ENCODE measurements at places on chromosomes 3 and 15. TPM values are rescaled to one million over a fixed set of nuclear protein-coding genes. Genes with fewer than 3 reads are reported as not detected.

The CLDN16 gene
- total RNA-seq: not detected

The IFT122 gene
- total RNA-seq: 36.6 TPM

The OR5K2 gene
- not detected for total RNA-seq

The VILL gene
- total RNA-seq: 6.9 TPM

The TIMP4 gene
- 0.40 TPM for total RNA-seq

The P2RY14 gene
- not detected for total RNA-seq

The SLC25A36 gene
- total RNA-seq: 37.4 TPM

The ABHD2 gene
- 62.2 TPM for total RNA-seq

DNA sequence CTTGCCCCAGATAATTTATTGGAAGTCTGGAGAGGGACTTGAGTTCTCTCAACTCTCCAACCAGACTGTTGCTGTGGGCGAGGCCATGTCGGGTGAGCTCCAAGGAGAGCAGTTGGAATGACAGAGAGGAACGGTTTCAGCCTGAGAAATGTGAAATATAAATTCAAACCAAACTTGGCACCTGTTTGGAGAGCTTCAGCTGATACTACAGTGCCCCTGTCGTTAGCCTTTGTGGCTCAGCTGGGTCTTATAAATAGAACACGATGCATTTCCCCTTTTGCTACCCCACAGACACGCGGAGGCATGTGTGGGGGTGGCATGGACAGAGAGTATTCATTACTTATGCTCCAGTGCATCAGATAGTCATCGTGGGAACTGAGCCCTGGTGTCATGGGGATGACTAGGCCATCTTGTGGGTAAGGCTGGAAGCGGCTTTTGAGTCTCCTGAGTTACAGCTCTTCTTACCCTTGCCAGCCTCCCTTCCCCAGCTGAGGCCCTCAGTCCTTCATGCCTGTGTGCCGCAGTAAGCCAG is 15.6 kb downstream of the SMAD3 start:
- H3K4me1 ChIP-seq: peaks cover 81% of the 10 kb centered on the region
- H3K27me3 ChIP-seq: no peaks in the 10 kb centered on the region
- peaks cover 4% of the 10 kb centered on the region for H3K36me3 ChIP-seq
- DNase-seq: peak; percentile 32
- peak overlapping the region; percentile 22 for H3K27ac ChIP-seq
- H3K4me3 ChIP-seq: no peak overlapping the region

- H3K27me3 ChIP-seq: no peaks in the 10 kb centered on the region
- H3K4me3 ChIP-seq: no peak overlapping the region
- H3K4me1 ChIP-seq: peaks cover 49% of the 10 kb centered on the region
- DNase-seq: peak; percentile 69
- H3K36me3 ChIP-seq: no peaks in the 10 kb centered on the region
Observed at GRCh38 chr3:195259154-195259474, 11.8 kb downstream of the XXYLT1 start.

DNA sequence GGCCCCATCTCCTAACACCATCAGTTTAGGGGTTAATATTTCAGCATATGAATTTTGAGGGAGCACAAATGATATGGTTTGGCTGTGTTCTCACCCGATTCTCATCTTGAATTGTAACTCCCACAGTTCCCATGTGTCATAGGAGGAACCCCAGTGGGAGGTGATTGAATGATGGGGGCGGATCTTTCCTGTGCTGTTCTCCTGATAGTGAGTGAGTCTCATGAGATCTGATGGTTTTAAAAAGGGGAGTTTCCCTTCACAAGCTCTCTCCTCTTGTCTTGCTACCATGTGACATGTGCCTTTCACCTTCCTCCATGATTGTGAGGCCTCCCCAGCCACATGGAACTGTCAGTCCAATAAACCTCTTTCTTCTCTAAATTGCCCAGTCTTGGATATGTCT is 73.8 kb upstream of the TJP1 start:
- no peak overlapping the region for H3K4me3 ChIP-seq
- no peak for DNase-seq
- H3K36me3 ChIP-seq: no peaks in the 10 kb centered on the region
- H3K27ac ChIP-seq: no peak overlapping the region
- no peaks in the 10 kb centered on the region for H3K4me1 ChIP-seq

GRCh38 chr15:48411971-48412591 is 80.9 kb downstream of the DUT start:
- H3K27me3 ChIP-seq: no peaks in the 10 kb centered on the region
- no peak overlapping the region for H3K4me3 ChIP-seq
- H3K36me3 ChIP-seq: peaks cover 2% of the 10 kb centered on the region
- H3K27ac ChIP-seq: no peak overlapping the region
- H3K4me1 ChIP-seq: peaks cover 6% of the 10 kb centered on the region
- peak; percentile 26 for DNase-seq

DNA sequence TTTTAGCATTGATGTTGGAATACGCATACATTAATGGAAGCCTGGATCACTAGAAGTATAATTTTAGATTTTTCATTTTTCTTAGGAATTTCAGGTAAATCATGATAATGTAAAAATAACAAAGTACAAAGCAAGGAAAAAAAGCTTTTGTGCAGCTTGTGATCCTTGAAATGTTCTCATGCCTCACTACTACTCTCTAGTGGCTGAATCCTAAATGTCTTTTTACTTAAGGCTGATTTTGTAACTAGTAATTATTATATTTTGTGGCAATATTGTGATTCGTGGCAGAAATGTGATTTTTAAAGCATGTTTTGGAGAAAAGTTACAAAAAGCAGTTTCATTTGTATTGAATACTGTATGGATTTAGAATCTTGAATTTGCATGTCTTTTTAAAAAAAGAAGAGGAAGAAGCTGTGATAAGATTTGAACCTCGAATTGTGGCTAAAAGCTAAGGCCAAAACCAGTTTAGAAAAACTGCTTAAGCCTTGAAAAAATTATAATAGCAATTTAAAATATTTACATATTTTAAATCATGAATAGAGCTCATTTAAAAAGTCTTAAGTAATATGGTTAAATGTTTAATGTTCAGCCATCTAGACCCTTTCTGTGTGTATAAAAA is 39.0 kb downstream of the U2SURP start:
- H3K27ac ChIP-seq: no peak overlapping the region
- peak; percentile 37 for DNase-seq
- H3K4me3 ChIP-seq: no peak overlapping the region
- H3K36me3 ChIP-seq: peaks cover 28% of the 10 kb centered on the region
- H3K27me3 ChIP-seq: no peaks in the 10 kb centered on the region
- H3K4me1 ChIP-seq: no peaks in the 10 kb centered on the region

- DNase-seq: no peak
- H3K4me3 ChIP-seq: no peak overlapping the region
- no peaks in the 10 kb centered on the region for H3K4me1 ChIP-seq
- H3K36me3 ChIP-seq: no peaks in the 10 kb centered on the region
Observed at GRCh38 chr3:182473191-182473710, 320.1 kb upstream of the ATP11B start.

- H3K36me3 ChIP-seq: no peaks in the 10 kb centered on the region
- no peak for DNase-seq
- no peak overlapping the region for H3K27ac ChIP-seq
- no peaks in the 10 kb centered on the region for H3K27me3 ChIP-seq
- H3K4me1 ChIP-seq: no peaks in the 10 kb centered on the region
- H3K4me3 ChIP-seq: no peak overlapping the region
Observed at GRCh38 chr3:147735616-147736015, 326.5 kb downstream of the ZIC1 start.

DNA sequence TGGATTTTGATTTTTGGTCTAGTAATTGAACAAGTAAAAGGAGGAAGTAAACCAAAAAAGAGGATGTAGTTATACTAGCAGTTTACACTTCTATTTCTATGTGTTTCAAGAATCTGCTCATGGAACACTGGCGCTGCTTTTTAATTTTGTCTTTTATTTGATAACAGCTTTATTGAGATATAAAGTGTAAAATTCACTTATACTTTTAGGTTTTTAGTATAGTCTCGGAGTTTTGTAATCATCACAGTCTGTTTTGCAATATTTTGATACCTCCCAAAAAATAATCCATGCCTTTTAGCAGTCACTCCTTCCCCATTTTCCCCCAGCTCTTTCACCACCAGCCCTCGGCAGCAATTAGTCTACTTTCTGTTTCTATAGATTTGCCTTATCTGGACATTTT is 18.0 kb downstream of the UBE2E2 start:
- no peak for DNase-seq
- no peak overlapping the region for H3K27ac ChIP-seq

DNA sequence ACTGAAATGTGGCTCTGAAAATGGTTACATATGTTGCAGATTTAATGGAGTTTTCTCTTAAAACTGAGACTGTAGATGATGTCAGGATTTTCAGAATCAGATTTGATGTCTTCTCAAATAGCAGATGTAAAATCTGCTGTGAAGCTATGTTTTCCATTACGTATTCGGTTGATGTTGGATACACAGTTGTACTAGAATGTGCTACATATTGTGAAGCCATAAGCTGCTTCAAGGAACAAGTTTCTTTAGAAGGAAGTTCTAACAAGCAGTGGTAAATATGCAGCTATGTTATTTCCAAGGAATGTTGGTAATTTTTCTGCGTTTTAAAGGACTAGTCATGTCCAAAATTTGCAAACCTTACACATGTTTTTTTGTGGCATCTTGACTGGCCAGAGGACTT is 197.7 kb downstream of the RBMS3 start:
- no peak for DNase-seq
- H3K27ac ChIP-seq: no peak overlapping the region
- no peak overlapping the region for H3K4me3 ChIP-seq

- H3K4me3 ChIP-seq: no peak overlapping the region
- H3K27ac ChIP-seq: no peak overlapping the region
- H3K27me3 ChIP-seq: peaks cover 6% of the 10 kb centered on the region
- no peaks in the 10 kb centered on the region for H3K36me3 ChIP-seq
- DNase-seq: peak; percentile 52
Observed at GRCh38 chr3:42831321-42831713, 22.1 kb downstream of the ACKR2 start.

- H3K27ac ChIP-seq: no peak overlapping the region
- no peak for DNase-seq
- H3K36me3 ChIP-seq: no peaks in the 10 kb centered on the region
Observed at GRCh38 chr15:78716651-78717050, 75.6 kb upstream of the CHRNB4 start.

DNA sequence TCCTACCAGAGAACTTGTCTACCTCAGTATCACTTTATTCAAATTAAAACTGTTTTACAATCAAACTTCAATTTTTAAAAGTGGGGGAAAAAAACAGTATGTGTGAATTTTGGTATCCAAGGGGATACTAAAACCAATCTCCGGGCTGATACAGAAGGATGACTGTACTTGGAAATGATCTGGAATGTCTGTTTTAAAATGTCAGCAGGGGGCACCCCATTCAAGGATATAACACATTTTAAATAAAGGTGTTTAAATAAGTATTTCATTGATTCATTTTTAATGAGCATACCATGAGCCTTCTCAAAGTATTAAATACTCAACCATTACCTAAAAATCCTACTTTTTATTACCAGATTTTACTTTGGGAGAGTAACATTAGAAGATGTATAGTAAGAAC is 67.9 kb downstream of the ULK4 start:
- no peak overlapping the region for H3K4me3 ChIP-seq
- H3K36me3 ChIP-seq: no peaks in the 10 kb centered on the region
- H3K27ac ChIP-seq: no peak overlapping the region
- DNase-seq: peak; percentile 75

- DNase-seq: no peak
- no peak overlapping the region for H3K4me3 ChIP-seq
- no peak overlapping the region for H3K27ac ChIP-seq
- no peaks in the 10 kb centered on the region for H3K4me1 ChIP-seq
Observed at GRCh38 chr3:63613561-63613960, 38.9 kb upstream of the SNTN start.

DNA sequence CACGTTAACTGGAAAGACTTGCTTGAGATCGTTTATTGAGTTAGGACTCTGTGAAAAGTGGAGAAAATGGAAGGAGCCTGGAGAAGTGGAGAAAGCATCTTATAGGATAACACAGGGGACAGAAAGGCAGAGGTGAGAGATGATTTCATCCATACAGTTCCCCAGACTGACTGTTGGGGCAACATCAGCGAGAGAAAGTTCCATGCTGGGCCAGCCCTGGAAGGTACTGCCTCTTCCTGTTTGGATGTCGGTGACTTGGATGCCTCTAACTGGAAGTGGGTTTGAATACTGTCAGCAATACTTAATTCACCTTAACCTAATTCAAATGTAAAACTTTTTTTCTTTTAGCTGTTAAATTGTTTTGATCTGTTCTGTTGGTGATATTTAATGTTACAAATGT is 32.3 kb downstream of the ATP13A5 start:
- H3K4me3 ChIP-seq: no peak overlapping the region
- no peaks in the 10 kb centered on the region for H3K27me3 ChIP-seq
- no peaks in the 10 kb centered on the region for H3K4me1 ChIP-seq
- DNase-seq: no peak

DNA sequence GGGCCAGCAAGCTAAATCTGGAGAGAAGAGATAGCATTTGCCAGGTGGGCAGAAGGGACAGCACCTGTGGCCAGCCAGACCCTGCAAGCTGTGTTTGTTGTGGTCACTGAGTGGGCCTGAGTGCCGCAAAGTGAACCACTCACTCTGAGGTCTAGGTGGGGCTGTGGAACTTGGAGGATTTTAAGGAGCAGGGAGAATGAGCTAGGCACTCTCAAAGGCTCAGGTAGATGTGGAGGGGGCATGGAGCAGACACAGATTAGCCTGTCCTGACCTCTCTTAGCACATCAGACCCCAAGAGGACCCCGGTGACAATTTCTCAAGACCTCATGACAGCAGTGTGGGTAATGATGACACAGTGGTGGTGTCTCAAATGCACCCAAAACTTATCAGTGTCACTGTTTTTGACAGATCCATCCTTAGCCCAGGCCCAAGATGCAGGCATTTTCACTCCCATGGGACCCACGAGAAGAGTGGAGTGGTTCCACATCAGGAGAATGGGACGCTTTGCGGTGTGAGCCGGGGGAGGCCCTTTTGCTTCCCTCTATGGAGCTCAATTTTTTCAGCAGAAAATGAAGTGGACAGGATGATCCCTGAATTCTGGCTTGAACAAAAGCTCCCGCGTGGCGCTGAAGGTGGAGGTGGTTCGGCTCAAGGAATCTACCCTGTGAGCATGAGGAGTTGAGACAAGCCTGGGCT is 43.8 kb upstream of the TLE3 start:
- H3K27ac ChIP-seq: no peak overlapping the region
- peaks cover 16% of the 10 kb centered on the region for H3K4me1 ChIP-seq
- peaks cover 12% of the 10 kb centered on the region for H3K27me3 ChIP-seq
- no peak overlapping the region for H3K4me3 ChIP-seq
- no peaks in the 10 kb centered on the region for H3K36me3 ChIP-seq

DNA sequence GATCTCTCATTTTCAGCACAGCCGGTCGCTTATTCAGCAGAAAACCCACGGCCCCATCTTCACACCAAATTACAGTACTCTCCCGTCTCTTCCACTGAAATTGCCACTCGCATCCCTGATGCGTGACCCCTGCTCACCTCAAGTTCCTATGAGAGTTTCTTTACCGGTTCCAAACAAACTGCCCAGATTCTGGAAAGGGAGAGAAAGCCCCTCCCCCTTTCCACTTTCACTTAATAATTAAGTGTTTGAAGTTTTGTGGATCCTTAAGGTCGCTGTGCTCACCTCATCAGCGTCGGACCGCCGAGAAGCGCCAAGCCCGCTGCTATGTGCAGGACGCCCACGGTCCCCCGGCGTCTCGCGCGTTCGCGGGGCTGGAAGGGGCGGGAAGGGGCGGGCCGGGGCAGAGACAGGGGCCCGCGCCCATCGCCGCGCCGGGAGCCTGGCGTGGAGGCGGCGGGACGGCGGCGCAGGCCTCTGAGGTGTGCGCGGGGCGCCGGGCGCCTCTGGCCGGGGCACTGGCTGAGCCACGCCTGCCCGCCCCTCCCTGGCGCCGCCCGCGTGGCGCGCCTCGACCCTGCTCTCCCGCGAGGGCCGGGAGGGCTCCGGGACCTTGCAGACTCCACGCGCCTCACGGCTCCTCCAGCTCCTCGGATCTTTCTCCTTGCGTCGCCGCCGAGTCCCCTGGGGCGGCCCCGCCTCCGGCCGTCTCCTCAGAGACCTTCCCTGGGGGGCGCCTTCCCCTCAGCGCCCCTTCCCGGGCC is at the start of gene GPR156:
Gene GPR156, minus strand, starts transcription at position 476 of the 761 bp plus-strand sequence. CDS start 41,124 bp downstream, outside the sequence.
- no peaks in the 10 kb centered on the region for H3K36me3 ChIP-seq
- H3K27me3 ChIP-seq: peaks cover 32% of the 10 kb centered on the region
- no peak for DNase-seq
- H3K4me1 ChIP-seq: peaks cover 3% of the 10 kb centered on the region
- H3K4me3 ChIP-seq: peak within 1 kb of the TSS; percentile 42

All from endothelial cell of umbilical vein (primary cell).